ENCODE measurements at places on chromosomes 13 and 19.

DNA sequence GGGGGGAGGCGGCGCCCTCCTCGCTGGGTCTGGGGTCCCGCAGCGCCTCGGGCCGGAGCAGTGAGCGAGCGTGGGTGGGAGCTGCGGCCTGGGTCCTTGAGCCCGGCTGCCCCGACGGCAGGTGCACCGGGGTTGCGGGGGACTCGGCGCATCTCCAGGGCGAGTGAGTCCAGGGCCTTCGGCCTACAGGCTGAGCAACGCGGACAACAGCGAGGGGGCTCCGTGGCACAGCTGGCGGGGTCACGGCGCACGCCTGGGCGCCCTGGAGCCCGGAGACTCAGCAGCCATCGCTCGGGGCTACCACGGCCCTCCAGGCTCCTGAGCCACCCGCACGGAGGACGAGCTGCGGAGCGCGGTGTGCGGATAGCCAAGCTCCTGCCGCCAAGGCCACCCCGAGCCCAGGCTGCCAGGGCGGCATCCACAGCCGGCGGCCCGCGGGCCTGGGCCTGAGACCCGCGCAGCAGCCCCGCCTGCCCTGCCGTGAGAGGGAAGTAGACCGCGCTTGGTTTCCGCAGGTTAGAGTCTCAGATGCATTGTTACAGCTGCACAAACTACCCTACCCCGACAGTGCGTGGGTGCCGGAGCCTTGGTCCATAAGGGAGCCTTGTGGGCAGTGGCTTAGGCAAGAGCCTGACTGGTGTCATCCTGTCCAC is 253.9 kb upstream of the SGCG start:
- DNase-seq = no peak

GRCh38 chr13:25980255-25980654 is 71.6 kb downstream of the SHISA2 start:
- no peak for DNase-seq

DNA sequence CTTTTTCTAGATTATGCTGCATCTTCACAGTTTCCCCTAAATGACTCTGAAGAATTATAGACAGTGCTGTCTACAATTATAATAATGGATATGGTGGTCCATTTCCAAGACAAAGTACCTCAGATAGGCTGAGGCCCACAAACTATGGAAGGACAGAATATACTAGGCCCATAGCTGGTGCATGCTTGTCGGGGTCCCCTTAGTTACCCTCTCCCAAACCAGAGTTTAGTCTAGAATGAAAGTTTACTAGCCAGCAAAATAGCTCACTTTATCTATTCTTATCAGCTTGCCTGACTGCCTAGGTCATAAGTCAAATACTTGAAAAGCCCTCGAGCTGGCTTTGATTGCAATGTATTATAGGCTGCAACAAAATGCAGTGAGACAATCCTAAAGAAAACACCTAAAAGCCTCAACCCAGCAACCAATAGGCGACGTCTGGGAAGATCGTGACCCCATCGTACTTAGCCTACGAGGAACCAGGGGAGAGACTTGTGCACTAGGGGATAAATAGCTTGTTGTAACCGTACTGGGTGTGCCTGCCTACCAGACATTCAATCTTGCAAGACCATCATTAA is 785 bp upstream of the IGFL2 start:
- DNase-seq = no peak

- no peak for DNase-seq
Measured at GRCh38 chr13:23433171-23434153, at the start of gene SACS. SACS (minus strand) TSS chr13:23433702; CDS start chr13:23411239, 22,463 bp downstream.

DNA sequence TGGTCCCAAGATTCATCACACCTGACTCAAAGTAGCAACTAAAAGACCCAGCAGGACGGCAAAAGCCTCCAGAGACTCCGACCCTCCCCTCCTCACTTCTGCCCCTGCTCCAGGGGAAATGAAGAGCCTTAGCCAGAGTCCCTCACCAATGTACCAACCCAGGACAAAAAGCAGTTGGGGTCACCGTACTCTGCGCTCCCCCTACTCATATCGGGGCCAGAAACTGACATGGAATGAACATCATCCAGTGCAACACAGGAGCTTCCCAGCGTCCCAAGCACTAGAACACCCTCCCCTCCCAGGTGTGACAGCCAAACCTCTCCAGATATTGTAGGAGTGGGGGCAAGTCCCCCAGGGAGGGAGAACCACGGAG is 1.7 kb downstream of the EEF2 start:
- DNase-seq = no peak

- no peak for DNase-seq
Measured at GRCh38 chr13:114115796-114116195, 16.6 kb downstream of the RASA3 start.

DNA sequence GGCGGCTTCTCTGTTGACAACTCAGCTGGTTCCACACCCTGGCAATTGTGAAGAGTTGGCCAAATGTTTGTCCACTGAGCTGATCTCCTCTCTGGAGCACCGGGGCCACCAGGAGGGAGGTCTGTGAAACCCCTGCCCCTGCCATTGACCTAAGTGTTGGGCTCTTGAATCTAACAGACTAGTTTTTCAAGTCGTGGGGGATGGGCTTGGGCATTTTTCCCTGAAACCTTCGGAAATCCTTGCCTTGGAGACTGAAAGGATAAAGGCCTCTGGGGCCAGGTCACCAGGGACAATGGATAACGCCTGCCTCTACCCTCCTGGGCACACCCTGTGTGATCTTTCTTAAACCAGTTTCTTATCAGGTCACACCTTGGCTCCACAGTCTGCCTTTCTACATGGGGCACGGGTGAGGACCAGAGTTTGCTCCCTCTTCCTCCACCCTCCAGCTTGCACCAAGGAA is 881 bp downstream of the GEMIN7 start:
- DNase-seq = no peak

GRCh38 chr13:114148521-114148855 is 16.1 kb upstream of the RASA3 start:
- DNase-seq = no peak

- no peak for DNase-seq
Measured at GRCh38 chr19:58154287-58154678, 3.7 kb upstream of the ZNF329 start.

DNA sequence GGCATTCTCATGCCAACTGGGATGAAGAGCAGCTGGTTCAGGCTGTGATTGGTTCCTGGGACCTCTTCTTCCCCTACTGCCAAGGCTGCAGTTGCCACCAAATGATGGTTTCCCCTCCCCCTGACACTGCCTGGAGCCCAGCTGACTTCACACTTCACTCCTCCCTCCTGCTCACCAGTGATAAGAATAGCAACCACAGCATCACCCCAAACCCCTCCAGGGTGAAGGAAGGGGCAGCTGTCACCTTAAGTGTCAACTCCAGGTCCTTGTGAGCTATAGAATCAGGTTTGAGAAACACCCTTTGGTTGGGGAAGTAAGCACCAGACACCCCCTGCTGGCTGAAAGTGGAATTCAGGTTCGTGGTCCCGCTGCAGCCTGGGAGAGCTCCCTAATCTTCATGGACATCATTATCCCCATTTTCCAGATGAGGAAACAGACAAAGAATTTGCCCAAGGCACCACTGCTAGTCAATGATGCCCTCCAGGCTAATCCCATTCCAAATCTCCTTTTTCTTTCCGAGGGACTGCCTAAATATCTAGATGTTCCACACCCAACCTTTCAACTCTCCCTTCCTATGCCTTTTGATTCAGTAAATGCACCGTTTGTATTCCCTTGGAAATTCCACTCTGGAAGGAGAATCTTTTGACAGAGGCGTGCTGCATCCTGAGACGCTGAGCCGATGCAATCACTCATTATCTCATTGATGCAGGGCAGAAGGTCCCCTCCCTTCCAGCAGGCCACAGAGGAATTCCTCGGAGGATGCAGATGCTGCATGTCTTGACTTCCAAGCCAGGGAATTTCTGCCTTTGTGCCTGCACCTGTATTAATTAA is 50.6 kb upstream of the UQCRFS1 start:
- peak; percentile 31 for DNase-seq

- DNase-seq = no peak
Measured at GRCh38 chr19:42422092-42422900, 4.9 kb downstream of the LIPE start.

All from activated CD8-positive, alpha-beta memory T cell treated with anti-CD3 and anti-CD28 coated beads for 48 hours (primary cell).